ENCODE measurements at places on chromosomes 7 and 10. TPM values are rescaled to one million over a fixed set of nuclear protein-coding genes. Genes with fewer than 3 reads are reported as not detected.

GRCh38 chr10:7389844-7390243, 21.0 kb downstream of the SFMBT2 start:
- DNase-seq, result no peak

- DNase-seq, result peak; percentile 77
These were observed 124.5 kb downstream of the TMEM168 start for GRCh38 chr7:112665709-112666108.

DNA sequence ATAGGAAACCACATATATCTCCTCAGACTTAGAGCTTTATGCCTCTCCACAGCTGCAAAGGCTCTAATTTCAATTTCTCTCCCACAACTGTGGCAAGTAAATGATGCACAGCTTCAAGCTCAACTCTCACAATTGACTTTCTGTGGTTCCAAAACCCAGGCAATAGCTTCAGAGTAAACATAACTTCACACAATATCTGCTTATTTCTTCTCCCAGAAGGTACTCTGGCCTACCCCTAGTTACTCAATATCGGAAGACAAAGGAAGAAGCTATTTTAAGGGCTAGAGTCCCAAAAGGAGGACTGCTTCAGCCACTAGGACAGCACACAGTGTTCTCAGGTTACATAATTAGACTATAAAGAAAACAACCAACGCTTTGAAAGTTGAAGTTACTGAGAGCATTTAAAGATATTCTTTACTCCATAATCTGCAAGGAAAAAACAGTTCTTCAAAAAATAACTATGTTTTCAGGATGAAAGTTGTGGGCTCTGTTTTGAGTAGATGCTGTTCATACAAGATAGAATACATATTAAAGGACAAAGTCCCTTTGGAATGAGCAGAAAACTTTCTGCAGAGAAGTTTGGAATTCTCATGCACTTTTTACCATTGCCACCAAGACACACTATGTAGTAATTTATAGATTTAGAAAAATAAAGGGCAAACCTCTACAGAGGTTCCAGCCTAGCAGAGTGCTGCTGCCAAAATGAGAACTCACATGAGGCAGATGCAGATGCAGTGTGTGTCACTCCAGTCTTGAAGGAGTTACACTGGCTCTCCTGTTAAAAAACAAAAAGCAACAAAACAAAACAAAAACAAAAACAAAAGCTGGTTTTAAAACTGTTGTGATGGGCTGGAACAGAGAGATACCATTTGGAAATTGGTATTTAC, 81.8 kb downstream of the NT5C2 start:
- no peak for DNase-seq

- no peak for DNase-seq
These were observed 8.4 kb downstream of the PROSER2 start for GRCh38 chr10:11831520-11831951.

- no peak for DNase-seq
These were observed 3.5 kb downstream of the TEX36 start for GRCh38 chr10:125679436-125679835.

GRCh38 chr10:101441541-101442455, 87.8 kb downstream of the BTRC start:
- peak; percentile 69 for DNase-seq

DNA sequence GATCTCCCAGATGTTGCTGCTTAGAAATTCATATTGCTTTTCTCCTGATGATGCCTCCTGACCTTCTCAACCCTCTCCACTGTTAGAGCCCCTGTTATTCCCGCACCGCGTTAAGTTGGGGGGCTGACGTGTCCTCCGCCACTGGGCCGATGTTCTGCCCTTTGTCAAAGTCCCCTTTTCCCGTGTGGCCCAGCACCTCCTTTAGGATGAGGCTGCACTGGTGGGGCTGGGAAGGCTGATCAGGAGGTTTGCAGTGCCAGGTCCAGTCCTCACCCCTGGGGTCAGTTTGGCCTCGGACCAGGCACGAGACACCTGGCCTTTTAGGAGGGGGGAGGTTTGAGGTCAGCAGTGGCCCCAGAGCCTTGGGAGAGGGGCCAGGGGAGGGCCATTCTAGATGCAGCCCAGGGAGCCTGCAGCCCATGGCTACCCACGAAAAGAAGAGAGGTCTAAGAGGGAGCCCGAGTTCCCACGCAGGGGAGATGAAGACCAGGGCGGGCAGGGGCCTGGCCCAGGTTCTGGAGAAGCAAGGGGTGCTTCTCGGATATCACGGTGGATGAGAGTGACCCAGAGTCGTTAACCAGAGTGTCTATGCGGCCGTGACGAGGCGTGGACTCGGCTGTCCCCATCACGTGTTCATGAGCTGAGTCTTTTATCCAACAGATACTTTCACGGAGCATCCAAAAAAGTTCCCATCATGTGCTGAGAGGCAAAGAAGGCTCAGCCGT, 150.4 kb downstream of the DNAJB6 start:
- peak; percentile 31 for DNase-seq

DNA sequence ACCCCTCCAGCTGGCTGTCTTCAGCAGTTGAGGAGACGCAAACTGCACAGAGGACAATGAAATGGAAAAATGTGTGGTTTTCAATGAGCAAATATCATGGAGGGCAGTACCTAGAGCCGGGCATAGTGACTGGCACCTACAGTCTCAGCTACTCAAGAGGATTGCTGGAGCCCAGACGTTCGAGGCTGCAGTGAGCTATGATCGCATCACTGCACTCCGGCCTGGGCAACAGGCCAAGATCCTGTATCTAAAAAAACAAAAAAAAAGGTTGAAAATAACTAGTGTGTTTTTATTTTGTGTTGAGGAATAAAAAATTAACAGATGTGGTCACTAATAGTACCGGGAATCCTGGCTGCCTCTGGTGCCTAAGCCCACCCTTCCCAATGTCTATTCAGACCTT, 345.5 kb downstream of the GALNT17 start:
- no peak for DNase-seq

- DNase-seq, result no peak
These were observed at the start of gene KCNK18 for GRCh38 chr10:117197189-117197588. TSS of gene KCNK18 (plus strand) at chr10:117197489. CDS start at chr10:117197489, 0 bp downstream.

GRCh38 chr7:26504411-26505120, 212.9 kb downstream of the SNX10 start:
- DNase-seq, result no peak

DNA sequence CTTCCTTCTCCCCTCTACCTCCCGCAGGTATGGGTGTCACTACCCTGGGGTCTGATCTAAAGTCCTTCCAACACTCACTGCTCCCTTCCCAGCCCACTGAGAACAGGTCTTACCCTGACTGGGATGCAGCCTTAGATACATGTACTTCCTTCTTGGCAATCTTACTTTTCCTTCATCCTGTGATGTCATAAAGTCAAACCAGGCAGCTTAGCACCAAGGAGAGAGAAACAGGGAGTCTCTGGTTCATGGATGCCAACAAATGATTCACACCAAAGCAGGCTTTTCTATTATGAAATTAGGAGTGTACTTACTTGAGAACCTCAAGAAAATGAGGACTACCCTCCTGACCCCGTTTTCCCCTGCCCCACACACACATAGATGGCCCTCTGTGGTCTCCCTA, 111.0 kb upstream of the KMT2E start:
- DNase-seq, result no peak

- no peak for DNase-seq
These were observed 52.1 kb downstream of the POLL start for GRCh38 chr10:101535949-101536348.

DNA sequence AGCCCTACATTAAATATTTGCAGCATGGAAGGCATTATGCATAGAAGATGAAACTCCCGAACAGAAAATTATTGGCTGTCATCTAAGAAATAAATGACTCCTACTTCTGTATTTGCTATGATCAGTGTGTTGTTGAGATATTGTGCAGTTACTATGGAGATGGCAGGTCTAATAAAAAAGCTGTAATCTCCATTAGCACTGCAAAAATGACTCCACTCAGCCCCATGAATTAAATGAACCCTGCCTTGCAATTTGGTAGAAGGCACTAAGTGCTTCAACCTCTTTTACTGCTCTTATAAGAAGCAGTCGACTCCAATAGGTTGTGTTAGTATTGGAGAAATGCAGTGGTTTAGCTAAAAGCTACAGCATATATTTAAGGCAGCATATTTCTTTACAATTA, 290.0 kb upstream of the PHYHIPL start:
- no peak for DNase-seq

GRCh38 chr7:40965774-40966173, 737.1 kb downstream of the INHBA start:
- DNase-seq, result no peak

DNA sequence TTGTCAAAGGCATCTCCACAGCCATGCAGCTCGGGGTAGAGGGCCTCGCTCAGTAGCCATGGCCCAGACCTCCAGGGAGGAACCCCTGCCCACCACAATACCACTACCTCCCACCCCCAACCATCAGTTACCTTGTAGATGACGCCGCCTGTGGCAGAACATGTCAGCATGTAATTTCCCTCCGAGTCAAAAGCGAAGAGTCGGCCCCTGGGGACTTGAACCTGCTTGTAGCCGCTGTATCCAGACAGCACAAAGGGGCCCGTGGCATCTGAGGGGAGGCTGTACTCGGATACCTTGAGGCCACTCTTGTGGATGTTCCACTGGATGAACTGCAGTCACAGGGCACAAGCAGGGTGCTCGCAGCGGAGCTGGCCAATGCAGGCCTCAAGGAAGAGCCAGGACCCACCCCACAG, 16.3 kb upstream of the CYREN start:
- DNase-seq, result no peak

The CLEC2L gene
- total RNA-seq, result 1.5 TPM

The PLAC9 gene
- total RNA-seq, result 17.9 TPM

The CTAGE8 gene
- total RNA-seq, result 7.6 TPM

The PPIF gene
- 44.1 TPM for total RNA-seq

The CLEC5A gene
- total RNA-seq, result not detected

The SEMA3E gene
- total RNA-seq, result 883 TPM

The CRYGN gene
- total RNA-seq, result 3.9 TPM

The ADRB1 gene
- not detected for total RNA-seq

The PTPRZ1 gene
- 11.9 TPM for total RNA-seq
